ENCODE measurements at places on chromosomes 16 and 17.

GRCh38 chr16:58030136-58030840 lies 4.7 kb downstream of the MMP15 start:
- DNase-seq: no peak

DNA sequence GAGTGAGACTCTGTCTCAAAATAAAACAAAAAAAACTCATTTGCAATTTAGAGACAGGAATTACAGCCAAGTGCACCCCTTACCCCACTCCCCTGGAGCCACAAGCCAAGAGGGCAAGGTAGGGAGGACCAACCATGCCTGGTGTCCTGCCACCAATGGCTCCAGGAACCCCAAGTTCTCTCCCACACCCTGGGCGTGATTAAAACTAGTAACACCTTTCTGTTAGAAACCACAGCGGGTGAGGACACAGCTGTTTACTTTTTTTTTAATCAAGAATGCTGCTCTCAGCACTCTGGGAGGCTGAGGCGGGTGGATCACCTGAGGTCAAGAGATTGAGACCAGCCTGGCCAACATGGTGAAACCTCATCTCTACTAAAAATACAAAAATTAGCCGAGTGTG lies 38.1 kb downstream of the ANKRD11 start:
- DNase-seq: no peak

DNA sequence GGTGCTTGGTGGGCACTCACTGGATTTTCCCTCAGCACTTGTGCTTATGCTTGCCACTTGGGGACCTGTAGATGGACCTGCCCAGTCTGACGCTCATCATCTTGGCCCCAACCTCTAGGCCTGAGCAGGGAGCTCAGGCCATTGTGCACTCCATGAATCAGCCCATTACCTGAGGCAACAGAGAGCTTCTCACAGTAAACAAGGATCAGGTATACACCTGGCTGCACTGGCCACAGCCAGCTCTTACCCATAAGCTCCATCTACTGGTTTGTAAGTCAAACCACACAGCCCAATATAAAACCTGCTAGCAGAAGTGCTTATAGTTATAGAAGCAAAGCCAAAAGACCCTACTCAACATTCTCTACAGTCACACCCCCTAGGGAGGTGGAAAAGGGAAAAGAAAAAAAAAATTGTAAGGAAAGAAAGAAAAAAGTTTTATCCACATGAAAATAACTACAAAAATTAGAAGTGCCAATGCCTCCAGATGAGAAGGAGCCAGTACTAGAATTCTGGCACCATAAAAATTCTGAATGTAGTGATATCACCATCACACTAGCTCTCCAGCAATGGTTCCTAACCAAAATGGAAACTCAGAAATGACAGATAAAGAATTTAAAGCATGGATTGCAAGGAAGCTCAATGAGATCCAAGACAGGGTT lies 87.8 kb upstream of the CDH5 start:
- DNase-seq: no peak

DNA sequence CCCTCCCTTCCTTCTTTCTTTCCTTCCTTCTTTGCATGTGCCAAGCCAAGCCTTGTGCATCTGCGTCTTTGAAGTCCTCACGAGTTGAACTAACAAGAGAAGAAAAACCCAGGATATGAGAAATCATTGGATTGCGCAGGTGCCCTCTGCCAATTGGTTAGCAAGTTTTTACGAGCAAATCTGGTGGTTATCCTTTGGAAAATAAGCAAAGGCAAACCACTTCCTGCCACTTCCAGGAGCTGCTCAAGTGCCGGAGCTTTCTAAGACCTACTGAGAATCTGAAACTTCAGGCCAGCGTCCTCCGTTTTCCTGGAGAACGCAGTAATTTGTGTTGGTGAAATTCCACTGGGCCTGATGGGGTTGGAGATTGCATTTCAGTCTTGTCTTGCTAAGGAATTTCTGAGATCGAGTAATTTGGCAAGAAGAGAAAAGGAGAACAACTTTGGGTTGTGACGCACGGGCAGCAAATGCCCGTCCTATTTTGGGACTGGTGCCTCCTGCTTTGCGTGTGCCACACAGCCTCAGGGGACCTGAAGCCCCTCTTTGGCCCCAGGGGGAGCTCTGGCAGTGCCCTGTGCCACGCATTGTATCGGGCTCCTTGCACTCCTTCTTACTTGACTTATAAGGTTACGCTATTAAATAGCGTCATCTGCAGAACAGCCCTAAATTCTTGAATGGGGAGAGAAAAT lies 56.4 kb downstream of the CMIP start:
- DNase-seq: no peak

DNA sequence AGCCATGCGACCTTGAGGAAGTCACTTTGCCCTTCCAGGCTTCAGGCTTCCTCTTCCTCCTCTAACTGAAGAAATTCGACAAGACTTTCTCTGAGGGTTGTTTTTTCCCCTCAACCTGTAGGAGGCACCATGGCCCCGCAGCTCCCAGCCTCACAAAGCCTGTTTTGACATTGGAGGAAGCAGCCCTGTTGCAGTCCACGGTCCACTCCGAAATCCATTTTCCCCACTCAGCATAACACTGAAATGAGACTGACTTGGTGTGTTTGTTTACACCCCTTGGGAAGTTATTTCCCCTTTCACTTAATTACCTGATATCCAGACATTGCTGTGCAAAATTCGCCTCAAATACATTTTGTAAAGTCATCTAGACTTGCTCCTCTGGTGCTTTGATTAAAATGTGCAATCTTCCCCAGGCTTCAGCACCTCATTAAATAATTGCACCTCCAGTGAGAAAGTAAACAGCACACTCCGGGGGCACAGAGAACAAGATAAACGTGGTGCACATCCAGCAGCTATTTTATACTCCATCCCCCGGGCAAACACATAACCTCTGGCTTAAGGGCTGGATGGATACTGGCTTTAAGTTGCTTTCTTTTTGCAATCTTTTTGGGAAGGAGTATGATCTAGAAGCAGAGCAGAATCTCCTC lies 41.4 kb upstream of the PIRT start:
- no peak for DNase-seq

GRCh38 chr16:83345846-83346640 lies 461.7 kb upstream of the HSBP1 start:
- no peak for DNase-seq

GRCh38 chr17:9166788-9167187 lies 145.5 kb downstream of the NTN1 start:
- DNase-seq: no peak

- no peak for DNase-seq
Observed at GRCh38 chr16:5838071-5838470, 740.5 kb upstream of the EEF2KMT start.

- DNase-seq: no peak
Observed at GRCh38 chr17:74497471-74497870, 31.0 kb downstream of the CD300A start.

GRCh38 chr16:29312835-29313558 lies 93.5 kb downstream of the NPIPB11 start:
- no peak for DNase-seq

DNA sequence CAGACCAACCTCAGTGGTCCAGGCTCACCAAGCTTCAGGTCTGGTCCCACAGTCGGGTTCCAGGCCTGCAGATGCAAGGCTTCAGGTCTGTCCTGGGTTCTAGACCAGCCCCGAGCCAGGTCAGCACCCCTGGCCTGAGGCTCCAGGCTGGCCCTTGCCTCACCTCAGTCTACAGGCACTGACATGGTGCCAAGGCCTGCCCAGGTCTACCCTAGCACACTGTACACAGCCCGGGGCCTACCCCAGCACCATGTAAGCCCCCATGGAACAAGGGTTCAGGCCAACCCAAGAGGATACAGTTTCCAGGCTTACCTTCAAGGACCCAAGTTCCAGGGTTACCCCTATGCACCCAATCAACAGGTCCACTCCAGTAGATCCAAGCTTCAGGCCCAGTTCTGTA lies 26.8 kb downstream of the ZFP1 start:
- DNase-seq: no peak

GRCh38 chr17:32659419-32659842 lies 172.6 kb downstream of the CDK5R1 start:
- DNase-seq: peak; percentile 37

- no peak for DNase-seq
Observed at GRCh38 chr16:21277045-21277926, 804 bp downstream of the CRYM start.

- no peak for DNase-seq
Observed at GRCh38 chr16:71399801-71400563, 41.5 kb downstream of the CALB2 start.

GRCh38 chr17:20010099-20010863 lies 1.1 kb downstream of the SPECC1 start:
- no peak for DNase-seq

DNA sequence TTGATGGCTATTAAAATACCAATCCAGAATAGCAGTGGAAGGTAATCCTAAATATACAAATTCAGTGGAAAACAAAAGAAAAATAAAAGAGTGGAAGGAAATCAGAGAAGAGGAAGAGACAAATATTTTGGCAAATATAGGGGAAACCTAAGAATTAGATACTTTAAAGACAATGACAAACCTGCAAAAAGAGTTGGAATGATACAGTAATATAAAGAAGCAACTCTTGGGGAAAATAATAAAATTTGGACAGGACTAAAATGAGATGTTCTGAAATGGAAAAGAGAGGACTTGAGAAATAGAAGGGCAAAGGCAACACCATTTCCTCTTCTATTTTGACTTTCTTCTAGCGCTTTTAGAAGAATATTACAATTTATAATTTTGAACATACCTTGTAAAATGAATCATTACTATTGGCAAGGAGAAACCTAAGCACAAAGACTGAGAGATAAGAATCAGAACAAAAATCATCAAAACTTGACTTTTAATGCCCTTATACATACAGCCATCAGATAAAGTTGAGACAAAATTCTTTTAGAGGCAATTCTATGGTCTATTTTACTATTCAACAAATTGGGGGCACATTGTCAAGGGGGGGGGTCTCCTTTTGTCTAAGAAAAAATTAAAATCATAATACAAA lies 5.2 kb downstream of the RNF43 start:
- no peak for DNase-seq
